ENCODE measurements at places on chromosomes 16 and 17. TPM values are rescaled to one million over a fixed set of nuclear protein-coding genes. Genes with fewer than 3 reads are reported as not detected.

The ABCC11 gene
- 0.12 TPM for polyA plus RNA-seq

The TMC8 gene
- 3.2 TPM for polyA plus RNA-seq

The GJD3 gene
- 0.87 TPM for polyA plus RNA-seq

The OR3A3 gene
- not detected for polyA plus RNA-seq

The SENP3 gene
- polyA plus RNA-seq = 41.3 TPM

The ARL5C gene
- polyA plus RNA-seq = 0.24 TPM

The USP43 gene
- polyA plus RNA-seq = 0.87 TPM

The PYCARD gene
- polyA plus RNA-seq = 8.4 TPM

The MEOX1 gene
- 22.0 TPM for polyA plus RNA-seq

The KRTAP4-6 gene
- not detected for polyA plus RNA-seq

The SMIM36 gene
- polyA plus RNA-seq = not detected

The KRT20 gene
- polyA plus RNA-seq = 0.16 TPM

The SPNS2 gene
- polyA plus RNA-seq = 9.2 TPM

The ATP2A1 gene
- 300 TPM for polyA plus RNA-seq
